ENCODE measurements at places on chromosomes 5 and 9. TPM values are rescaled to one million over a fixed set of nuclear protein-coding genes. Genes with fewer than 3 reads are reported as not detected.

DNA sequence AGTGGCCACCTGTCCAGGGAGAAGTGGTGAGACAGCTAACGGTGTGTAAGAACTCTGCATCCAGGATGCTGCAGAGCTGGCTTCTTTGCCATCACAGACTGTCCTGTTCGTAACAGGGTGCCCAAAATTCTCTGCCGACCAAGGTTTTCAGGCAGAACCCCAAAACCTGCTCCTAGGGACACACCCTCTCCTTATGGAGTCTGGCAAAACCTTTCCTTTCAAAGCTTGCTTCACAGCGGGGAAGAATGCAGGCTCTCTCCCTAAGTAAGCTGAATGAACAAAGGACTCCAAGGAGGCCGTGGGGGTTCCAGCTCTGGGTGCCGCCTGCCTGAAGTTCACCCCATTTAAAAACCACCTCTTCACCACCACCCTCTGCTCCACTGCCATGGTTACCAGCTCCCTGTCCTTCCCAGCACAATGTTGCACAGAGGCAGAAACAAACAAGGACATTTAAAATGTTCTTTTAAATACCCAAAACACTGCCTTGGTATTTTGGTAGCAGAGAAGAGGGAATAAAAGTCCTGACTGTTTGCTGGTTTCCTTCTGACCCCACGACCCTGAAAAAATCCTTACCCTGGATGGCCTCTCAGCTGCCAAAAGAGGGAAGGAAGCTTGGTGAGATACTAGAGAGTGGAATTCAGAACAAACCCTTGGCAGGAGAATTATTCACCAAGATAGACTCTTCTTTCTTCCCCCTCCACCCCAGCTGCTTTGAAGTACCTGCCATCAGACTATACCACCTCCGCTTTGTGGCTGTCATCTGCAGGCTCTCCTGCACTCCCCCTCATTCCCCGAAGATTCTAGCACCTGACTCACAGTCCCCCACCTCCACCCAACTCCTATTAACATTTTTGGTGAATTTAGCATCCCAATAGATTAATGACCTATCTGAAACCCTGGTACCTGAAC is 7.1 kb upstream of the KLF9 start:
- DNase-seq, result no peak

Gene DBH
- not detected for total RNA-seq

GRCh38 chr9:123637945-123638634 is 282.1 kb downstream of the CRB2 start:
- DNase-seq, result no peak

GRCh38 chr9:70133253-70134208 is 89.9 kb downstream of the MAMDC2 start:
- DNase-seq, result no peak

- peak; percentile 57 for DNase-seq
Observed at GRCh38 chr9:135328485-135329417, 150.8 kb upstream of the PPP1R26 start.

DNA sequence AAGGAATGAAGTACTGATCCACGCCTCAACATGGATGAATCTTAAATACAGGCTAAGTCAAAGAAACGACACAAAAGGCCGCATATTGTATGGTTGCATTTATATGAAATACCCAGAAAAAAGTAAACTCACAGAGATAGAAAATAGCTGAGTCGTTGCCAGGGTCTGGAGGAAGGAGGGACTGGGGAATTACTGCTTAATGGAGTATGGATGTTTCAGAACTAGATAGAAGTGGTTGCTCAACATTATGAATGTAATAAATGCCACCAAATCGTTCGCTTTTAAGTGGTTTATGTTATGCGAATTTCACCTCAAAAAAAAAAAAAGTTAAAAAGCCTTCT is 784 bp upstream of the MSANTD3 start:
- no peak for DNase-seq

Gene SLCO6A1
- total RNA-seq, result not detected

Gene PTGS1
- total RNA-seq, result 10.4 TPM

DNA sequence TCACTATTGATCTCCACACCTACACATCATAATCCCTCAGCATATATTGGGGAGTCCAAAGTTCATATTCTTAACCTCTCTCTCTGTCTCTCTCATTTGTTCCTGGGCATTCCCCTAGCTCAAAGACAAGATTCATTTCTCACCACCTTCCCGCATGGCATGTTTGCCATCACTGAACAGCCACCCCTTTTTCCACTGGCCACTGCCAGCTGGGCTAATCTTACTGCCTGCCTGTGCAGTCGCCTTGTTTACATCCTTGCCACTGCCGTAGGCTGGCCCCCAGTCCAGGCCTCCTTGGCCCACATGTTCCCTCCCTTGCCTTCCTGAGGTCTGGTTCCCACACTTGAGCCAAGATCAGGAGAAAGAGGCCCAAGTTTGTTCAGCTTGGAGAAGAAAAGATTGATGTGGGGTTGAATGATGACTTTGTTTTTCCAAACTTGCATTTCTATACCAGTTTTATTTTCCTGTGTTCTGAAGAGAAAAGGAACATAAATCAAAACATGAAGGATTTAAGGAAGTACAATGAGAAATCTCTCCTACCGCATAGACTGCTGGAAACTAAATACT is 80.2 kb downstream of the PLAC8L1 start:
- no peak for DNase-seq

DNA sequence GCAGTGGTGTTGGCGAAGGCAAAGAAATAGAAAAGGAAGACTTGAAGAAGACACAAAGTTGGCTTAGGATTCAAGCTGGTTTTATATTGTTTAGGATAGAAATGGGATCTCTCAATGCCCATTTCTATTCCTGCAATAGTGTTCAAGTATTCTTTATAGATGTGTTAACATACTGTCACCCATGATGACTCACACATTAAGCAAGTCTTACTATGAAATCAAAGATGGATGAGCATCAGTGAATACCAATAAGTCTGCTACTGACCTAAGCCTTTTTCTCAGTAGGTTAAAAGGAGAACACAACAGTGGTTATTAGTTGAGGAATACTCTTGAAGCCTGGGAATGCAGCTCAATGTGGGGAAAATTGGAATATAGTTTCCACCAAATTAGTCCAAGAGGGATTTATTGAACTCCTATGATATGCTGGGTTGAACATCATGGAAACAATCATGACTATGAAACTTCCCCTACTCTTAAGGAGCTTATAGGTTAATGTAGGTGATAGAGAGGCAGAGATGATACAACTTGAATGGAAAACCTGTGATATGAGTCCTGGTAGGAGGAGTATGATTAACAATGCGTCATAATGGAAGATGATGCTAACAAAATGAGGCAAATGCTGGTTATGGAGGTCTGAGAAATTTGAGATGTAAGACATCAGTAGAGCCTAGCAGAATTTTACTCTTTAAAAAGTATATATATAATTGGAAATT is 417.1 kb upstream of the DAP start:
- DNase-seq, result no peak

Gene HTR1A
- not detected for total RNA-seq

GRCh38 chr9:128192601-128193371 is 1.4 kb upstream of the CIZ1 start:
- DNase-seq, result peak; percentile 94

Gene PROB1
- total RNA-seq, result 2.0 TPM

DNA sequence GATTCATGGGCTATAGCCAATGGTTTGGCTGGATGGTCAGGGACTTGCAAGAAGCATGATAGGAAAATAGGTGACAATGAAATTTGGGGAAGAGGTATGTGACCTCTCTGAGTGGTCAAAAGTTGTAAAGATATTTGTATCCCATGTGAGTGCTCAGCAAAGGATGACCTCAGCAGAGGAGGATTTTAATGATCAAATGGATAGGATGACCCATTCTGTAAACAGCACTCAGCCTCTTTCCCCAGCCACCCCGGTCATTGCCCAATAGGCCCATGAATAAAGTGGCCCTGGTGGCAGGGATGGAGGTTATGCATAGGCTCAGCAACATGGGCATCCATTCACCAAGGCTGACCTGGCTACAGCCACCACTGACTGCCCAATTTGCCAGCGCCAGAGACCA is 138.4 kb upstream of the SPDL1 start:
- DNase-seq, result no peak

GRCh38 chr5:93603078-93603792 is 20.2 kb downstream of the NR2F1 start:
- no peak for DNase-seq

Gene EFCAB9
- not detected for total RNA-seq

Gene CDH6
- total RNA-seq, result 5.2 TPM

GRCh38 chr5:15693933-15694332 is 194.0 kb downstream of the FBXL7 start:
- DNase-seq, result no peak

- no peak for DNase-seq
Observed at GRCh38 chr5:124996764-124997077, 250.3 kb upstream of the ZNF608 start.

- peak; percentile 72 for DNase-seq
Observed at GRCh38 chr5:172104021-172104420, 84.0 kb downstream of the STK10 start.

Gene LMX1B
- 0.32 TPM for total RNA-seq

DNA sequence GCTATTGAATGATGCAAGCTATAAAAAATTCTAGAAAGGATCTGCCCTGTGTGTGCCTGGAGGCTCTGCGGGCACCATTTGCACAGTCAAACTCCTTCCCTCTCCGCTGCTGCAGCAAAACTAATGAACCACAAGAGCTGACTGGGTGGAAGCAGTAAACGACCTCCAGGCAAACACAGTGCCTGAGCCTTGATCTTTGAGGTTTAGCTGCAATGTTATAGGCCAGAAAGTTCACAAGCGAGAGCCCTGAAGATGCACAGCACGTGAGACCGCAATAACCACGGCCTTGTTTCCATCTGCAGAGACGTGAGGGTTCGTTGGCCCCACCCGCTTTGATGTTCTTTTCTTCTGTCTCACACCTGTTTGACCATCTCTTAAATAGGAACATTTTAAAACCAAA is 69.2 kb upstream of the S1PR3 start:
- no peak for DNase-seq

DNA sequence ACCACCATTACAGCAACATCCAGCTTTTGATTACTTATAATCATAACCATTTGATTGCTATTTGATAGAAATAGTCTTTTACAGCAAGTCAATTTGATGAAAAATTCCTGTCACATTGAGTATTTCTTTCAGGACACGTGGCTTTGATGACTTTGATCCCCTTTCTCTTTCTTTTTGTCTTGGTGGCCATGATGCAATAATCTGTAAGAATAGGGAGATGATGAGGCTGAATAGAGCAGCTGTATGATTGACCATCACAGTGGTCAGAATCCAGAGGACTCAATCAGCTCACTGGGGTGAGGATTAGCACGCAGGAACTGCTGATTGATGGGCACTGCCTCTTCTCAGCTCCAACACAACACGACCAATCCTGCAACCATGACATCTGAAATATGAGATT is 262.7 kb downstream of the PARP8 start:
- DNase-seq, result no peak

DNA sequence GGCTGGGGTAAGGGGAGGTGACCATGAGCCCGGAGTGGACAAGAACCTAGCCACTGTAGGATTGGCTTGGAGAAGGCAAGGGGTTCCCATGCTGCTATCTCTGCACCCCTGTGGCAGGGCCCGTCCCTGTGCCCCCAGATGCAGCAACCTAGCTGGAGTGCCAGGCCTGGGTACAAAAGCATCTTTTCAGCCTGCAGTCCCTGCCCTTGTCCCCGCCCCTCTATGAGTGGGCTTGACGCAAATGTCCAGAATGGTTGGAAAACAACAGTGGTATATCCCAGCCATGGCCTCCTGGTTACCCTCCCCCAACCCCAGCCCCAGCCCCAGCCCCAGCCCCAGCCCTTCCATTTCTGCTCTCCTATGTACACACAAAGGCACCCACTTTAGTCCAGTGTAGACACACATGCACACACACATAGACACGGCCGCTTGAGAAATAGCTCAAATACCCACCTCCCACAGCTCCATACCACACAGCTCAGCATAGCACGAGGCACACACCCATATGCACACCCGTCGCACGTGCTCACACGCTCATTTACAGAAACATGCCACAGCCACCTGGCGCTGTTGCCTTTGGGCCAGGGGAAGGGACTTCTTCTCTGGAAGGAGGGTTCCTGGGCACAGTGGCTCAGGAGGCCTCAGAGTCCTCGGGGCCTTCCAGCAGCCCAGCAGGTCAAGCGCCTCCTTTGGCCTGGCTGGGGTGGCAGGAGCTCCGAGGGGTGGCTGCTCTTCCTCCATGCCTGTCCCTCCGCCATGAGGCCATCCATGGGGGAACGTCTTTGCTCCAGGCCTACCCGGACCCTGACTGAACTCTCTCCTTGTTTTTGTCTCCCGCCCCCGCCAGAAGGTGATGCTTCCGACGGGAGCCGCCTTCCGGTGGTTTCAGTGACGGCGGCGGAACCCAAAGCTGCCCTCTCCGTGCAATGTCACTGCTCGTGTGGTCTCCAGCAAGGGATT is 34.1 kb downstream of the CXXC5 start:
- DNase-seq, result no peak

Gene PCDHB13
- 6.7 TPM for total RNA-seq

Gene SPINK7
- total RNA-seq, result not detected

DNA sequence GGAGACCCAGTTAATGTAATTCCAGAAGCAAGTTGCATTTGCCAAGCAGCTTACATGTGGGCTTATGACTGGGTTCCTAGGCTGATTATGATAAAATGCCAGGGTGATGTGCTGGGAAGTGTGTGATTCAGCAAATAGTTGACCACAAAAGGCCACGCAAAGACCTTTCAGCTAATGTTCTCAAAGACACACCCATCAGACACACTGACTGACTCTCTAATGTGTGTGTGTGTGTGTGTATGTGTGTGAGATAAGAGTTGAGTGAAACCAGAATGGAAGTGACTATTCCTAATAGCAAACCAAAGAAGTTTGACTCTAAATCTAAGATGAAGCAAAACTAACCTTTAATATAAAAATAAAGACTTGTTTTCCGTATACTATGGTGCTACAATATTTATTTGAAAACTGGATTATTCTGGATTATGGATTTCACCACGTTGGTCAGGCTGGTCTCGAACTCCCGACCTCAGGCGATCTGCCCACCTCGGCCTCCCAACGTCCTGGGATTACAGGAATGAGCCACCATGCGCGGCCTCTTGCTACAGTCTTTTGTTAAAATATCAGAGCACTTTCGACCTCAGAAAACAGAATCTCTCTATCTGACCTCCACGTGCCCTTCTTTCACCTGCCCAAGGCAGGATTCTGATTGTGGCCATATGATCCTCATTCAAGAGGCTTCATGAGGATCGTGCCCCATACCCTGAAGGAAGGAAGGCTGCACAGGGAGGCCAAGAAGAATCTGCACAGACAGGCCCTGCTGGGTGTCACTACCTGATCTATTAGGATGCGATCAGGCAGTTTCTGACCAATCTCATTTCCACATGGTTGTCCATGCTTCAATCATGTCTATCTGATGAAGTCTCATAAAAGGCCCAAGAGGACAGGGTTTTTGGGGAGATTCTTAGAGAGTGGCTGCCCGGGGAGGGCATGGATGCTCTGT is 75.6 kb downstream of the USP20 start:
- peak; percentile 59 for DNase-seq

GRCh38 chr9:38063363-38063707 is 5.7 kb downstream of the SHB start:
- no peak for DNase-seq

- no peak for DNase-seq
Observed at GRCh38 chr5:176320577-176320976, 41.0 kb downstream of the KIAA1191 start.

Gene RORB
- total RNA-seq, result 0.96 TPM

- DNase-seq, result peak; percentile 44
Observed at GRCh38 chr5:103561685-103562452, 720 bp downstream of the NUDT12 start.

Gene LARP1
- 126 TPM for total RNA-seq

Gene COL15A1
- 53.3 TPM for total RNA-seq
